ENCODE measurements at places on chromosomes 11 and 22. TPM values are rescaled to one million over a fixed set of nuclear protein-coding genes. Genes with fewer than 3 reads are reported as not detected.

The RCOR2 gene
- not detected for total RNA-seq

The MRTFA gene
- total RNA-seq, result 120 TPM

- DNase-seq, result no peak
Observed at GRCh38 chr11:79269611-79270307, 171.1 kb downstream of the TENM4 start.

DNA sequence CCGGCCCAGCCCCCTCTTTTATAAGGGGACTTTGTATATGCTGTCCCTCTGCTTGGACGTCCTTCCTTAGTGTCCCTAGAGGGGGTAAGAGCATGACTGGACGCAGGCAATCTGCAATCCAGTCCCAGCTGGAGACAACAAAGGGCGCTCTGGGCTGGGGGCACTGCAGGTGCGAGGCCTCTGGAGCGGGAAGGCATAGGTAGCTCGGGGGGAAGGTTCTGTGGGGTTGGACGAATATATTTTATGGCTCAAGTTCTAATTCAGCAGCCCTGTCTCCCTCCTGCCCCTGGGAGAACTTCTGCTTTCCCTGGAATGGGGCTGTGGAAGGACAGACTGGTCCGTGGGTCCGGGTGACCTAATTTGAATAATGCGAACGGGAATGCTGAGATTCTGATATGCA lies 40.0 kb downstream of the KCNJ4 start:
- no peak for DNase-seq

- DNase-seq, result no peak
Observed at GRCh38 chr22:17489101-17489500, 74.2 kb upstream of the SLC25A18 start.

GRCh38 chr11:64537876-64538275 lies 53.1 kb upstream of the SLC22A12 start:
- DNase-seq, result no peak

DNA sequence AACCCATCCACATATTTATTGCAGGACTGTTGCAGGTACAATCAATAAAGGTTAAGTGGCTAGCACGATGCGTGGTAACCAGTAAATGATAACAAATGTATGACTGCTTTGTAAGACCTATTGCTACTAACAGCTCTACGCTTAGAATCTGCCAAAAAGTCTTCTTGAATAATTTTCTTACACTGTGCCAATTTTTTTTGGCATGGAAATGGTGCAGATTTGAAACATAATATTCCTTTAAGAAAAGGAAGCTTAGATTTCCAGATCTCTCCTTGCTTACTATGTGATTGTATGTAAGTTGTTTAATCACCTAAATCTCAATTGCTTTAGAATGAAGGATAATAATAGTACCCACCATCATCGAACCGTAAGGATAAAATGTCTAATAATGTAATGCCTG lies 192.0 kb downstream of the LRRC4C start:
- no peak for DNase-seq

- no peak for DNase-seq
Observed at GRCh38 chr11:123392844-123393243, 37.2 kb upstream of the GRAMD1B start.

Measured in naive thymus-derived CD8-positive, alpha-beta T cell (primary cell).